ENCODE measurements at places on chromosomes 3 and 15.
A peak's percentile ranks its signal among the peaks of the same experiment; 100 is the strongest.

DNA sequence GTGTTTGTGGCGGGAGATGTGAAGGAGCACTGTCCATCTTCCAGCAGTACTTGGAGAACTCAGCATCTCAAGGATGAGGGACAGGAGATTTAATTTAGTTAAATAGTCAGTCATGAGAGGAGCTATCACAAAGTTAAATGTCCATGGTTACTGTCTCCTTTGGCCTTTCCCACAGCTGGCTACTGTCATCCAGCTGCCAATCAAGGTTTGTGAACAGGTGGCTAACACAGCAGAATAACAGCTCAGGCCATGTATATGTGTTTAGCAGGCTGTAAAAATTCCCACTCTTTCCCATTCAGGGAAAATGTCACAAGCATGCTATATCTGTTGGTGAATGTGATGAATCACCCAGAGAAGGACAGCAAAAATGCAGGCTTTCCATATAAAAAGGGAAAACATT, 120.5 kb downstream of the TMEM108 start:
- no peak for DNase-seq

GRCh38 chr3:112464264-112464663, 35.0 kb downstream of the BTLA start:
- DNase-seq, result no peak

DNA sequence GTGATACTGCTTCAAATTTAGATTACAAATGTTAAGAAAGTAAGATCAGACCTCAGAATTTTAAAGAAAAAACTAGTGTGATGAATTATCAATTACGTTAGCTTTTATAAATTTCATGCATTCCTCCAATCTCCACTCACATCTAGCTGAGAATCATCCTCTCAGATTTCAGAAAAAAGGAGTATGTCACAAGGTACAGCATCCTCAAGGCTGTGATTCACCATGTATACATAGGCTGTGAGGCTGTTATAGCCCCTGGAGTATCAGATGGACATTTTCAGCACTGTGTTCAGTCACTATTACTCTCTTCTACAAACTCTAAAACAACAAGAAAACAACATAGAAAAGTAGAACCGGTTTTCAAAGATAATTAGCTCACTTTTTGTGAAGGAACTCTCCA, 214.4 kb downstream of the PCCB start:
- DNase-seq, result no peak

GRCh38 chr3:70748593-70748992, 436.2 kb upstream of the MDFIC2 start:
- DNase-seq, result no peak

DNA sequence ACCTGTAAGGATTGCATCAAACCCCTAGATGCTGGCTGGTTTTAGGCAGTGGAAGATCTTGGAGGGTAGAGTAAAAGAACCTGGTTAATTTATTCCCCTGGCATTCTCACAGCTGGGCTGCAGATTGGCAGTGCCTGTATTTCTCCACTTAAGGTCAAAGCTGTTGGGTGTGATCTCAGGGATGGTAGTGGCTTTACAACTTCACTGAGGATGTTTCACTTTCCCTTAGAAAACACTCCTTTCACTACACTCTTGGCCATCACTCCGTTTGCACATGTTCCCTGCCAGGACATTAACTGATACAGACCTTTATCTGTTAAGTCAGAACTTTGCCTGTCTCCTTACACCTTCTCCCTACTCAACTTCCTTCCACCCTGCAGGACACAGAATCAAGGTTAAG, 779.1 kb upstream of the SEMA6D start:
- no peak for DNase-seq

- DNase-seq, result peak; percentile 47
Measured at GRCh38 chr3:195549931-195550519, 6.9 kb upstream of the PPP1R2 start.

All from stimulated activated CD4-positive, alpha-beta T cell treated with anti-CD3 and anti-CD28 coated beads, Interleukin-4, amount 100 ng/mL, for 4 hours (primary cell).